ENCODE measurements at places on chromosomes 4 and X.

DNA sequence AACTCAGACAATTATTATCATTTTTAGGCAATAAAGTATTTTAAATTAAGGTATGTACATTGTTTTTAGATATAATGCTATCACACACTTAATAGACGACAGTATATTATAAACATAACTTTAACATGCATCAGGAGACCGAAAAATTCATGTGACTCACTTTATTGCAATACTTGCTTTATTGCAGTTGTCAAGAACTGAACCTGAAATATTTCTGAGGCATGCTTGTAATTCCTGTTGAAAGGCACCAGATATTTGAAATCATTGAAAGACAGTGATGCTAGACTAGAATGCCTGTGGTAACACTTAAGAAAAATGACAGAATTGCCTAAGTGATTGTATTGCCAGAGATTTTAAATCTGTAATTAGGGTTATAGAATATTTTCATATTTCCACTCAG lies 175.6 kb upstream of the MAGEB2 start:
- DNase-seq = no peak

GRCh38 chr4:74659576-74660411 lies 134.5 kb downstream of the BTC start:
- no peak for DNase-seq

- peak; percentile 63 for DNase-seq
Measured at GRCh38 chrX:74015379-74016019, 288.5 kb upstream of the ZCCHC13 start.

DNA sequence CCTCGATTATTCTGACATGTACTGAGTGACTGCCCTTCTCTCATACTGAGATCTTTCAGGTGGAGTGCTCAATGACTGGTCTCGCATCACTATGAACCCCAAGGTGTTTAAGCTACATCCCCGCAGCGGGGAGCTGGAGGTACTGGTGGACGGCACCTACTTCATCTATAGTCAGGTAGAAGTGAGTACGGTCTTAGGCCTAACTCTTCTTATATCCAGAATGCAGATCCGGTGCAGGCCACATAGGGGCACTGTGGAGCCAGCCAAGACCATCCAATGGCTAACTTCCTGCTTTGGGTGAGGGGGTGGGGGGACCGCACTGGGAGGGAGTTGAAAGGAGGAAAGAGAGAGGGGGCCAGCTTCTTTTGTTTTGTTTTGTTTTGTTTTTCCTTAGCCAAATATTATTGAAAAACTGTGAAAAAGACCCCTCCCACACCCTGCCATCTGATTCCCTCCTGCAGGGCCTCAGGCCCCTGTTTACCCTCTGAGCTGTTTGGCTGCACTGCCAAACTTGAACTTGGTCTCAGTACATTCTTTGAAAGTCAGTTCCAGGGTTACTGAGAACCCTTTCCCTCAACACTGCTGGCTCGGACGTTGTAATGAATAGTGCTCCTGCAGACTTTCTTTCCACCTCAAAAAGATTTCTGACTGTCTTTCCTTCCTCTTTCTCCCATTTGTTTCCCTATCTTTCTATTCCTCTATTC lies 16.2 kb downstream of the AWAT2 start:
- no peak for DNase-seq

- no peak for DNase-seq
Measured at GRCh38 chrX:124289443-124289842, 43.0 kb upstream of the TEX13D start.

DNA sequence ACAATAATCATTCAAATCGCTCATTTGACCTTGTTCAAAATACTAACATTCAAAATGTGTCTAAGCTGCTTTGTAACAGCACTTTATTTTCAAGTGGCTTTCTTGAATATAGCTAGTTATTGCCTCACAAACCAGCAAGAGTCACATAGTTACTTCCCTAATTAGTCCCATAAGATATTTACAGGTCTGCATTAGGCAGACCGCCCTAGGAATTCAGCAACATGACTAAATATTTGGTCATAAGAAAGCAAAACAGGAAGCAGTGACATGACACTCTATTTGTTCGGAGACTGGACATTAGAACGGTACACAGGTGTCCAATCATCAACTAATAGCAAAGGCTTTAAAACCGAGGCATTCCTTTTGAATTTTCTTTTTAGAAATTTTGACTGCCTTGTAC lies 262.0 kb downstream of the COL25A1 start:
- DNase-seq = no peak

DNA sequence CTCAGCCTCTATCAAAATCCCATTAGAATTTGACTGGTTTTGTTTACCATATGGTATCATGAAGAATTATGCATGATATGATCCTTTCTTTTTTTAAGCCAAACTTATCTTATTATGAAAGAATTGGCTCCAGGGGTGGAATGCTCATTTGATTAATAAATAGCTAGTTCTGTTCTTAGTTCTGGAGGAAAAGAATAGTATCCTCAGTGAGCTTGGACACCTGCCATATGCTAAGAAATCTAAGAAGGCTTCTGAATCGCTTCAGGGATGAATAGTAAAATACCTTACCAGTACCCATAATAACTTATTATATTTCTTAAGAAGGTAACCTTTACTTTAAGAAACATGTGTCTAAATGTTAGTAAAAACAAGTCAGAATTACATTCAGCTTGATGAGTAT lies 803.6 kb downstream of the ADGRL3 start:
- no peak for DNase-seq

DNA sequence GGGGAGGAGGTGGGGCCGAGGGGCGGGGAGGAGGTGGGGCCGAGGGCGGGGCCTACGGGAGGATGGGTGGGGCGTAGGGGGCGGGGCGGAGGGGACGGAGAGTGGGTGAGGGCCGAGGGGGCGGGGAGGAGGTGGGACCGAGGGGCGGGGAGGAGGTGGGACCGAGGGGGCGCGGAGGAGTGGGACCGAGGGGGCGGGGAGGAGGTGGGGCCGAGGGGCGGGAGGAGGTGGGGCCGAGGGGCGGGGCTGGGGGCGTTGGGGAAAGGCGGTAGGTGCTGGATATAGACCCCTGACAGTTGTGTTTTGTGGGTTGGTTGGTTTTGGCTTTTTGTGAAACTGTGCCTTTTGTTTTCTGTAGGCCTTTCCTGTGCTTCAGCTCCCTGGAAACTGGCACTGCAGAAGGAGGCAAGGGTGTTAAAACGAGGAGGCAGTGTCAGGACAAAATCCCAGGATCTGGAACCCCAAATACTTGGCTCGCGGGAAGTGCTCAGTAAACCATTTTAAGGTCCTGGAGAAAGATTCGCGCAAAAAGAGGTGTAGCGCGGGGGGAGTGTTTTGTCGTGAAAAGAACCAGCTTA lies 580 bp upstream of the MMGT1 start:
- DNase-seq = no peak

- DNase-seq = no peak
Measured at GRCh38 chr4:5912614-5913019, 19.7 kb upstream of the CRMP1 start.

Measured in T-cell (primary cell).